Activated B cell treated with CpG ODN at 0.5 μM for 24 hours (primary cell): ENCODE measurements at places on chromosomes 3 and 15. TPM values are rescaled to one million over a fixed set of nuclear protein-coding genes. Genes with fewer than 3 reads are reported as not detected.

GRCh38 chr3:158539414-158540014 lies 31.5 kb upstream of the MLF1 start:
- peaks cover 17% of the 10 kb centered on the region for H3K36me3 ChIP-seq
- no peak overlapping the region for H3K27ac ChIP-seq
- H3K4me1 ChIP-seq, result no peaks in the 10 kb centered on the region
- no peak for DNase-seq
- no peaks in the 10 kb centered on the region for H3K27me3 ChIP-seq

DNA sequence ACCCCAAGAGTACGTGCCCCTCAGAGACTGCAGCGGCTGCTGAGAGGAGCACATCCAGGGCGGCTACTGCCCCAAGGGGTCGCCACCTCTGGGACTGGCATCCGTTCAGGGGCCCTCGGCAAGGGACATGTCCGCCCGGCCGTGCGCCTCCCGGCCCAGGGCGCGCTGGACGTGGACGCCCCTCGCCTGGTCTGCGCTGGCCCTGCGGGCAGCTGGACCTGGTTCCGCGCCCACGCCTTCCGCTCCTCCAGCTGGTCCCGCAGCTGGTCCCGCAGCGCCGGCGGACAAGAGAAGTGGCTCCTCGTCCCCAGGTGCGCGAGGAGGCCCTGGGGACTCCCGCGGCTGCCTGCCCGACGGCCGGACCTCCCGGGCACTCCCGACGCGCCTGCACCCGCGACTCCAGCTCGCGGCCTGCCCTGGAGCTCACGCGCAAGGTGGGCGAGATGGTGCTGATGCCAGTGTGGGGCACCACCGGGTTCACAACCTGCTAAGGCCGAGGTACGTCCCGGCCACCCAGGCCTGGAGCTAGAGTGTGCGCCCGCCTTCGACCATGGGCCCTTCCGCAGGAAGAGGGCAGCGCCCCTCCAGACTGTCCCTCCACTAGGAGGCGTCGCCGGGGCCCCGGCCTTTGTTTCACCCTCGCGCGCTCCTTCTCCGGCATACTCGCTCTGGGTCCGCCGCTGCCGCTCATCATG lies 14.4 kb upstream of the GP9 start:
- DNase-seq, result no peak
- H3K4me3 ChIP-seq, result no peak overlapping the region
- peaks cover 2% of the 10 kb centered on the region for H3K4me1 ChIP-seq
- H3K36me3 ChIP-seq, result peaks cover 3% of the 10 kb centered on the region
- peaks cover 45% of the 10 kb centered on the region for H3K27me3 ChIP-seq
- no peak overlapping the region for H3K27ac ChIP-seq

- no peak overlapping the region for H3K4me3 ChIP-seq
- H3K27ac ChIP-seq, result no peak overlapping the region
- H3K4me1 ChIP-seq, result no peaks in the 10 kb centered on the region
- no peak for DNase-seq
Measured at GRCh38 chr15:101303408-101303807, 8.4 kb upstream of the SNRPA1 start.

- peak overlapping the region; percentile 98 for H3K27ac ChIP-seq
- H3K4me1 ChIP-seq, result peaks cover 37% of the 10 kb centered on the region
- no peaks in the 10 kb centered on the region for H3K27me3 ChIP-seq
- DNase-seq, result no peak
Measured at GRCh38 chr15:92809880-92810361, 90.2 kb upstream of the CHD2 start.

GRCh38 chr3:61912158-61912557 lies 350.8 kb downstream of the PTPRG start:
- no peak overlapping the region for H3K4me3 ChIP-seq
- DNase-seq, result no peak
- no peak overlapping the region for H3K27ac ChIP-seq
- no peaks in the 10 kb centered on the region for H3K4me1 ChIP-seq
- no peaks in the 10 kb centered on the region for H3K36me3 ChIP-seq

The GOLGA6L10 gene
- 1.2 and 1.4 TPM in 2 replicates for total RNA-seq

- peak; percentile 20 for DNase-seq
- H3K36me3 ChIP-seq, result no peaks in the 10 kb centered on the region
- no peak overlapping the region for H3K27ac ChIP-seq
Measured at GRCh38 chr3:135895106-135895733, 70.3 kb upstream of the PPP2R3A start.

DNA sequence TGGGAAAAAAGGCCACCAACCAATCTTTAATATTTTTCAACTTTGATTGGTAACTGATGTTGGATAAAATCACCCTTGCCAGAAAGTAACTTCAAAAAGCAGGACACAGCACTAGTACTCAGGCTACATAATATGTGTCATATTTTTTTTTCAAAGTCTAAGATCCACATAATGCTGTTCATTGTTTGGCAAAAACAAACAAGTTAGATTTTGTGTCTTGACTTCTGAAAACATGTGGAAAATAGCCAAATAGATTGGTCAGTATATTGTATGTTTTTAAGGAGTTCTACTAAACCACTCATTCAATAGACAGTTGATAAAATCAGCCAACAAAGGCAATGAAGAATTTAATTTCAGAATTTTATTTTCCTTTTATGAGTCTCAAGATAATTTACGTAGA lies 111.7 kb upstream of the CCDC54 start:
- no peaks in the 10 kb centered on the region for H3K36me3 ChIP-seq
- H3K4me3 ChIP-seq, result no peak overlapping the region
- H3K4me1 ChIP-seq, result peaks cover 5% of the 10 kb centered on the region
- no peak for DNase-seq
- no peak overlapping the region for H3K27ac ChIP-seq

The KNL1 gene
- 5.1 and 7.7 TPM in 2 replicates for total RNA-seq

The TBC1D21 gene
- total RNA-seq, result not detected in 2 replicates

The GADL1 gene
- not detected in 2 replicates for total RNA-seq

- H3K4me3 ChIP-seq, result no peak overlapping the region
- H3K36me3 ChIP-seq, result peaks cover 3% of the 10 kb centered on the region
- H3K27ac ChIP-seq, result no peak overlapping the region
- peaks cover 40% of the 10 kb centered on the region for H3K4me1 ChIP-seq
- DNase-seq, result no peak
- H3K27me3 ChIP-seq, result no peaks in the 10 kb centered on the region
Measured at GRCh38 chr3:101938262-101938847, 89.0 kb downstream of the NFKBIZ start.

The XCR1 gene
- not detected in 2 replicates for total RNA-seq

DNA sequence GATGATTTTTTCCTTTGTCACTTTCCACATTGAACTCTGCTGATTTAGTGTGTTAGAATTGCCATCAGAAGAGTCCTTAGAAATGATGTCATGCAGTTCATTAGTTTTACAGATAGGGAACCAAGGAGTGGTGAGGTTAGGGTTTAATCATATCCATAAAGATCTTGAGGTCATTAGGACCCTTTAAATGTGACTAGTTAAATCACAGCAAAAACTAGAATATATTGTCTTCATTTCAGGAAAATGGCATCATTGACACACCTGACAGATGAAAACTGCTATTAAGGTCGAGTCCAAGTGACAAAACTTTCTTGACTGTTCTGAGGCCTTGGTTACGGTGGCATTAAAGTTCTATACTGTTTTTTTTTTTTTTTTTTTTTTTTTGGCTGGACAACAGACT lies 50.5 kb downstream of the MBNL1 start:
- no peaks in the 10 kb centered on the region for H3K27me3 ChIP-seq
- no peak for DNase-seq
- peaks cover 66% of the 10 kb centered on the region for H3K36me3 ChIP-seq
- H3K4me1 ChIP-seq, result peaks cover 82% of the 10 kb centered on the region
